Astrocyte of the hippocampus (primary cell): ENCODE measurements at places on chromosomes 7 and 10.
A peak's percentile ranks its signal among the peaks of the same experiment; 100 is the strongest.

DNA sequence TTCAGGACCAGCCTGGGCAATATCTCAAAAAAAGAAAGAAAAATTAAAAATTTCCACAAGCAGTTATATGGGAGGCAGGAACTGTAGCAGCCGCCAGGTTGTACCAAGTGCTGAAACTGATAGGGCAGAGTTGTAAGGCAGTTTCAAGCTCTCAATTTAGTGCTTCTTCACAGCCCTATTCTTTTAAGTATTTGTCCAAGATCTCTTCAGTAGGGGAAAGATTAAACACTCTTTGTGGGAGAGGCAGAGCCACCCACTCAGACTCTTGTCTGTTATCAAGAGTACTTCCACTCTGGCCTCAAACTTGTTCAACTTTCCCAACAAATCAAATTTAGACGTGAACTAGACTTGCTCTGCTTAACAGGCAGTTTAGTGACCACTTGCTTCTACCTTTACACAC, 228.7 kb downstream of the REEP3 start:
- no peak for DNase-seq

GRCh38 chr10:67127441-67127840, 201.6 kb downstream of the LRRTM3 start:
- DNase-seq: no peak

- no peak for DNase-seq
Observed at GRCh38 chr10:91824076-91824475, 25.9 kb downstream of the TNKS2 start.

DNA sequence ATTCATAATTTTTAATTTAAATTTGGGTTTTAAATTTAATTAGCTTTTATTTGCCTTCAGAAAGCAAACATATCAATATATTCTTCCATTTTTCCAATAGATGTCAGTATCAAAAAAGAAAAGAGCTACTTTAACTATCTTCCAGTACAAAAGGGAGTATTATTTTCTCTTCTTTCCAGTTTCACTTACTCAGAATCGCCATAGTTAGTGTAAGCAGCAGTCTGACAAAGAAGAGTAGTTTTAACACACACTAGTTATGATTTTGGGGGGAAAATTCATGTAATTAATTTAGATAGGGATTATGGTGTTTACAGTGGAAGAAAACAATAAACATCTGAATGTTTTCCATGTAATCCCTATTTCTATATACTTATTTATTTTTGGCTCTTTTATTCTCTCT, 272.6 kb upstream of the DGKB start:
- no peak for DNase-seq

- no peak for DNase-seq
Observed at GRCh38 chr7:1511444-1512422, 7.5 kb upstream of the INTS1 start.

- no peak for DNase-seq
Observed at GRCh38 chr7:45130910-45131309, 19.4 kb upstream of the TBRG4 start.

DNA sequence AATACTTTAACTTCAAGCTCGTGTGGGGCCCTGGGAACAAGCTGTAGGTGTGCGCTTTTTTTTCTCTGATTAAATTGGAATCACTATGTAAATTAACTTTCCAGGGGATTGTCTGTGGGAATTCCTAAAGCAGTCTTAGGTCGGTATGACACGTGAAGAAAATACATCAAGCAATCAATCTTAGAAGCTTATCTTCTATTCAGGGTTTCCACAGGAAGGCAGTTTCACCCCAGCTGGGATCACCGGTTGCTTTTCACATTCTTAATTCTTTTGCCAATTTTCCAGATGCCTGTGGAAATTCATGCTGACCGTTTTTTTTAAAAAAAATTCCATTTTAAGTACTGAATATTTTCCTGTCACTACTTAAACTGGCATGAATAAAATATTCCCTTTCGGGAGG, 41.9 kb downstream of the CAMK1D start:
- DNase-seq: peak; percentile 84

DNA sequence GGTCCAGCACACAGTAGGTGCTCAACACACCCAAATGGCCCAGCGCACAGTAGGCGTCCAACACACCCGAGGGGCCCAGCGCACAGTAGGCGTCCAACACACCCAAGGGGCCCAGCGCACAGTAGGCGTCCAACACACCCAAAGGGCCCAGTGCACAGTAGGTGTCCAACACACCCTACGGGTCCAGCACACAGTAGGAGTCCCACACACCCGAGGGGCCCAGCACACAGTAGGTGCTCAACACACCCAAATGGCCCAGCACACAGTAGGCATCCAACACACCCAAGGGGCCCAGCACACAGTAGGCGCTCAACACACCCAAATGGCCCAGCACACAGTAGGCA, 80.8 kb downstream of the FOXL3 start:
- no peak for DNase-seq

DNA sequence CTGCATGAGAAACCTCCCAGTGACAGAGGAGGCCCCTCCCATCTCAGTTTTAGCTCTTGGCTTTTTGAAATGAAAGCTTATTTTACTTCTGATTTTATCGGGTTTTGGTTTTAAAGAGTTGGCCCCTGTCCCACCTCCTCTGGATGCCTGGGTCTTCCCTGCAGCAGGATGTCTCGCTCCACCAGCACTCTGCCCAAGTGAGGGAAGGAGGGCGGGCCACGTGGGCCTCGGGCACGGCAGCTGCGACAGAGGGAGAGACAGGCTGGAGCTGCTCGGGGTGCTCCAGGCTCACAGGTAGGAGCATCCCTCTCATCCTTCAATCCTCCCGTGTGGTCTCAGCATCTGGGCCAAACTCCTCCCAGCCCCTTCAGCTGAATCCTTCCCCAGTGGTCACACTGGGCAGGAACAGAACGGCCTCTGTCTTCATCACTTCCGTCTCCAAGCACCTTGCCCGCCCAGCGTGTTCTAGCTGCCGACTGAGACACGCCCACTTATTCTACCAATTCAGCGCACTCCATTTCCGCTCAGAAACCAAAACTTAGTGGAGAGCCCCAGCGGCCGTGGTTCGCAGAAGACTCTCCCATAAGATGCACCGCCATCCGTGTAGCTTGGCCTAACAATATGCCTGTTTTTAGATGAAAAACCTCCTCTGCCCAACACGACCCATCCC, 222.9 kb downstream of the GLRX3 start:
- DNase-seq: no peak

DNA sequence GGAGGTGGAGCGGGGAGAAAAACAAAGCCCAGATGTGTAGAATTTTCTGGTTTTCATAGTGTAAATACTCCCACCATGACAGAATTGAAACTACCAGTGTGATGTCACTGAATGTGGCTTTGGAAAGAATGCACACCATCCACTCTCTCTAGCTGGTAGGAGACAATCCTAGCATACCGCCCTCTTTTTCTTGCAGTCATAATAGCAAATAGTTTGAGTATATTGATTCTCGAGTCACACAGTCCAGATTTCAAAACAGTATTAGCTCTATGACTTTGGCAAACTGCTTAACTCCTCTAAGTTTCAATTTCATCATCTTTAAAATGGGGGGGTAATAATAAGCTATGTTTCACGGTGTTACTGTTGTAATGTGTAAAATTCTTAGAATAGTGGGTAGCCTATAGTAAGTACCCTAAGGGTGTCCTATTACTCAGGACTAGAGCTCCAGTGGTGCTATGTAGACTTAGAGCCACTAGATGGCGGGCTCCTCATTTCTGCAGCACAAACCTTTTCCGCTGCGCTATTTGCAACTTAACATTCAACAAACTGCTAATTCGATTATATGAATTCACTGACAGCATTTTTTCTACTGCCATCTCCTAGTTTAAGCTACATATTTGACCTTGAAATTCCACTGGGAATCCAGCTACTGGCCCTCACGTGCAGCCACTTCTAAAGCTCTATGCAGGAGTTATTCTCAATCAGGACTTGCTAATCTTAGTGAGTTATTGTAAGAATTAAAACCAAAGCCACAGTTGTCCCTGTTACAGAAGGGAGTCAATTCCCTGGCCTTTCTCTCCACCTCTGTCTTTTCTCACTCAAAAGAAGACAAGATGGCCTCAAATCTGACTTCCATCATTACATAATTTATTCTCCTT, 18.7 kb downstream of the TAS2R40 start:
- DNase-seq: peak; percentile 89

- DNase-seq: no peak
Observed at GRCh38 chr10:1601406-1601805, 135.9 kb downstream of the ADARB2 start.

DNA sequence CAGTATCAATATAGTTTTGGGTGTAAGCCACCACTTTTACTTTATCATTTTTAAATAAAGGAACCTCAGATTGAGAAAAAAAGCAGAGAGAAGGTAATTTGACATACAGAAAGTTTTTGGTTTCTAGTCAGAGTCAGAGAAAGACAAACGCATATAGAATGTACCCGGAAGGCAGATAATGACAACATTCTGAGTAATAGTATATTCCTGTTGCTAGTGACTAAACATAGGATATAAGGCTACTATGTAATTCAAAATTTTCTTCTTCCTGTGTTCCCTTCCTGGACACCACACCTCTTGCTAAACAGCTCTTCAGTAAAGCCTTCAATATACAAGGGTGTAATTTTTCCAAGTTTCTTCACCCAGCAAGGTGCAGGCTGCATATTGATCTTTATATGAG, 597.6 kb downstream of the PCDH15 start:
- DNase-seq: no peak

DNA sequence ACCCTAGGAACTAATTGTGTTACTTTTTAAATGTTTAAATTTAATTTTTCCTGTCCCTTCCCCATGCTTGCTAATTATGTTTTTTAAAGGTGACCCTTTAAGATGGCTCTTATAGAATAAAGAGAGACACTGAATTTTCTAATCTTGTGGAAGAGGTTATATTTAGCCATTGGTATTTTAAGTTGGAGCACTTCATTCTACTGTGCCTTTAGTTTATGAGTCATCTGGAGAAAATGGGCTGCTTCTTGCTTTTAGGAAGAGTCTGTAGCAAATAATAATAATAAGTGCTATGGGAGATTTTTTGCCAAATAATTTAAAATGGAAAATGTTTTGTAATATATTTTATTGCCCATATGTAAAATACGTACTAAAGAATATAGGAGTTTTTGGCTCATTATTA, 139.7 kb downstream of the ADK start:
- DNase-seq: peak; percentile 62

GRCh38 chr7:77570330-77571011, 33.4 kb downstream of the PTPN12 start:
- DNase-seq: peak; percentile 75

GRCh38 chr7:100137851-100138760, 10.6 kb upstream of the LAMTOR4 start:
- DNase-seq: no peak
